Fibroblast of villous mesenchyme (primary cell): ENCODE measurements at places on chromosomes 4 and X. TPM values are rescaled to one million over a fixed set of nuclear protein-coding genes. Genes with fewer than 3 reads are reported as not detected.

- no peak for DNase-seq
These were observed 161.1 kb upstream of the NDST4 start for GRCh38 chr4:115274545-115274944.

GRCh38 chrX:46165411-46165810, 379.8 kb downstream of the ZNF674 start:
- DNase-seq: no peak

DNA sequence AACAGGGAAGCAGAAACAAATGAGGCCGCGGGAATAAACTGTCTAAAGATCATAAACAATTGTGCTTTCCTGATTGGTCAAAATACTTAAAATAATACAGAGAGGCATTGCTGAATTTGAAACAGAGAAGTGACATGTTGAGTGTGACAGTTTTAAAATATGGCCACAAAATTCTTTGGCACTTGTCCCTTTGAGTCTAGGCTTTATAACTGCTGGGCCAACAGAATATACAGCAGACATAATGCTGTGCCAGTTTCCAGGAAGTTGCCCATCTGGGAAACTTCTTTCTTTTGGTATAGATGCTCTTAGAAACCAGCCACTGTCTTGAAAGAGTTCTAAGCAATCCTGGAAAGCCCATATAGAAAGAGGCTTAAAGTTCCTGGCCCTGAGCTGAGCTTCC, 668.4 kb downstream of the CENPC start:
- DNase-seq: no peak

DNA sequence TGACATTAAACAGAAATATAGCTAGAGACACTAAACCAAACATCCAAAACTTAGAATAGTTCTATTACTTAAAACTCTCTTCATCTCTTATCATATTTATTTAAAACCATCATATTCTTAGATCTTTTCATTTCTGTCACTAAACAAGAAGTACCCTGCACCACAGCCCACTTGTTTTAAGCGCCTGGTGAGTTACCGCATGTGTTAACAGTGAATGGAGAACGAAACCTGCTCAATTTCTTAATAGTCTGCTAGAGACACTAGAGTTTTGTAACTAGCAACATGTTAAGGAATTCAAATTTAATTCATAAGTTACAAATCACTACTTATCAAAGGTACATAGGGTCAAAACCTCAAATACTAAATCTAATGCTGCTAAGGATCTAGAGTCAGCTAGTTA, 111.5 kb downstream of the FBXW7 start:
- DNase-seq: no peak

TMEM156 gene
- total RNA-seq: under 0.01 TPM in 1 of 2 replicates, not detected in the other

GRCh38 chrX:7091923-7092322, 55.6 kb upstream of the STS start:
- DNase-seq: no peak

DNA sequence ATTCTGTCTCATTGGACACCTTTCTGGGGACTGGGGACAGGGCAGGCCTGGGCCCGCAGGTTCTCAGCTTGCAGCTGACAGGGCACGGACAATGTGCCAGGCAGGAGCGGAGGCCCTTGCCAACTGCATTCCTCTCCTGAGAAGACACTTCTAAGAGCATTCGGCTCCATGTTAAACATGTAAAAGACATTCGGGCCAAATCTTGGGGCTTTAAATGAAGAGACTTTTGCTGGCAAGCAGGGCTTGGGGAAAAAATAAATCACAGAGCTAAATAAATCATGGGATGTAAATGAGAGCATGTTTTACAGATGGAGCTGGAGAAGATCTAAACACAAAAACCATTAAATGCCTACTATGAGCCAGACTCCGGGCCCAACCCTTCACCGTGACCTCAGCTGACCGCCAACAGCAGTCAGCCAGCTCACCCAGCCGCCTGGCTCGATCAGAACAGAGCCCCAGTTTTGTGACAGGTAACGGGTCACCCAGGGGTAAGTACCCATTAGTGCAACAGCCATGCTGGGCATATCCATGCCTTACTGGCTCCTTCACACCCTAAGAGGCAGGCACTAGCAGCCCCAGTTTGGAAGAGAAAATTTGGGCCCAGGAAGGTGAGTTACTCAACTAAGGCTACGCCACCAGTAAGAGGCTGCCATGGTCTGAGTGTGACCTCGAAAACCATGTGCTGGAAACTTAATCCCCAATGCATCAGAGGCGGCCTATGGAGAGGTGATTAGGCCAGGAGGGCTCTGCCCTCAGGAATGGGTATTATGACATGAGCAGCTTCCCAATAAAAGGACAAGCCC, 14.7 kb downstream of the WDR1 start:
- DNase-seq: no peak

CENPVL2 gene
- not detected in 2 replicates for total RNA-seq

- peak; percentile 15 for DNase-seq
These were observed 47.8 kb upstream of the DUSP21 start for GRCh38 chrX:44795945-44796450.

CFP gene
- under 0.01 and 0.32 TPM in 2 replicates for total RNA-seq
